ENCODE measurements at places on chromosomes 12 and 14. TPM values are rescaled to one million over a fixed set of nuclear protein-coding genes. Genes with fewer than 3 reads are reported as not detected.

DNA sequence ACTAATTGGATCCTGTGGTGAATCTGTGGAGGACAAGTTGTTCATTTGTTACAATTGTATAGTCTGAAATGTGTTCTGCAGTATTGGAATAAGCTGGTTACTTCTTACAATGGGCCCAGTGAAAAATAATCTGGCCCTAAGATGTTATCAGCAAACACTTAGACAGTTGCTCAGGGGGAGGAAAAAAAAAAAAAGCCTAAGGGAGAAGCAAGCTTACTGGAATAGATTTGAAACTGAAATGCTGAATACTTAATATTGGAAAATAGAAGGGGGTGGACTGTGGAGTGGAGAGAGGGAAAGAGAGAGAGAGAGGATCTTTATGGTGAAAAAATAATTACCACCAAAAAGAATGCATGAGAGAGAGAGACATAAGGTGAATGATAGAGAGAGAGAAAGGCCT, 4.0 kb downstream of the FOXG1 start:
- no peak for DNase-seq

DNA sequence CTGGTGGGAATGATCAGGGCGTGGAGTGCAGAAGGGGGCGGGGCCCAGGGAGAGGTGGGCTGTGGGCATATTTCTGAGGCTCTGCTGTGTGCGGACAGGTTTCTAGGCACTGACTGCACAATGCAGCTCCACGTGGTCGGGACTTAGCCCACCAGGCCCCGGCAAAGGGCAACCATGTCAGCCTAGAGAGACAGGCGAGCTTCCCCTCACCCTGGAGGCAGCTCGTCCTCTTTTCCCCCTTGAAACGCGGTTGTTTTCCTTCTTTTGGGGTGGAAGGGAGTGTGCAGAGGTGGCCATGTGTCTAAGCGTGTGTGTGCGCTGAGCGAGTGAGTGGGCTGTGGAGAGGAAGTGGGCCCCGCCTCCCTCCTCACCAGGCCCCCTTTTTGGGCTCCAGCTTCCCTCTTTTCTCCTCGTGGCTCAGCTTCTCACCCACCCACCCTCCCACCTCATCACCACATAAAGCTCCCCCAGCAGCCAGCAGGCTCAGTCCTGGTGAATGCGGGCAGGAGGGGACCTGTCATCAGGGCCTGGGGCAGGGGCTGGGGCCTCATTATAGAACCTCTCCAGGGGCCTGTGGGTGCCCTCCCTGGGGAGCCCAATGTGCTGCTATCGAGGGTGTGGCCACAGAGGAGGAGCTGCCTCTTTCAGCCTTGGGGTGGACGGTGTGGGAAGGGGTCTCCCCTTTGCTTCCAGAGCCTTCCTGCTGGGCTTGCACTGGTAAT, 22.0 kb downstream of the LRTM2 start:
- DNase-seq, result peak; percentile 59

DNA sequence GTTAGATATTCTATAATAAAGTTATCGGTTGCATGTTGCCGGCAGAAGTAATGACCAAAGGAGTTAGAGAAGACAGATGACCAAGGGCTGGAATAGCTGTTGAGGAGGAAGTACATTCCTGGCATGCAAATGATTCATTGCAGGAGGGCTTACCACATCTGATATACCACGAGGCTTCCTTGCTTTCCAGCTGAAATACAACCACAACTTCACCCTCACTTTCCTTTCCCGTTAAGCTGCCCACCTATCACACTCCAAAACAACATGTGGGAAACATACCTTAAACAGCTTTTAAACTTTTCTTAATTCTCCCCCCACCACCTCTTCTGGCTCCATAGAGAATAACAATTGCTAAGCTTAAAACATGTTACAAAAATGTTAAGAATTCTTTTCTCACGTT, 594.1 kb downstream of the NRXN3 start:
- DNase-seq, result no peak

GRCh38 chr12:14416658-14417057, 51.2 kb downstream of the ATF7IP start:
- DNase-seq, result no peak

The MFAP5 gene
- total RNA-seq, result 2.8 TPM

- DNase-seq, result no peak
Observed at GRCh38 chr14:68520637-68521556, 272.0 kb downstream of the ZFP36L1 start.

- peak; percentile 68 for DNase-seq
Observed at GRCh38 chr12:6171409-6172015, 28.7 kb upstream of the CD9 start.

- no peak for DNase-seq
Observed at GRCh38 chr12:72368719-72369422, 96.7 kb downstream of the TRHDE start.

The KRT86 gene
- total RNA-seq, result 1.1 TPM

GRCh38 chr12:51962737-51963136, 11.2 kb downstream of the ACVR1B start:
- DNase-seq, result no peak

GRCh38 chr12:73833746-73834145, 703.9 kb upstream of the ATXN7L3B start:
- DNase-seq, result no peak

DNA sequence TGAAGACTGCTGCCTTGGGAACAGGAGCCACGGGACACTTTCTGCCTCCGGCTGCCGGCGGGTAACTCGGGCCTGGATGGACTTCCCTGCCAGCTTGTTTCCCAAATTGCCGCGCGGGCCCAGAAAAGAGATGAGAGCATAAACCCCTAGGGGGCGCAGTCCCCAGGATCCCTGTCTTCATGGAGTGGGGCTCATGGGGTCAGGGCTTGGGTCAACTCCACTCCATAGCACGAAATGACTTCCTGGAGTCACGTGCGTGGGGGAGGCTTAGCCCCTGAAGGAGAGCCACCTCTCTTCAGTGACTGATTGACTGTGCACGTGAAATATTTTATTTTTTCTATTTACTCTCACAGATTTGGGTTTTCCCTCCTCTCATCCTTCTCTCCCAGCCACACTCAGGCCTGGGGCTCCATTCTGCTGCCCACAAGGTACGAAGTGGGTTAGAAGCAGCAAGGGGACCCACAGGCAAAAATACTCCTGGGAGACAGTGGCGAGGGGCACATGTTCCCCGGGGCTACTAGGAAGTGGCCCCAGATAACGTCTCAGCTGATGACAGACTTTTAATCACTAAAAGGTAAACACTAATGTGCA, 10.0 kb downstream of the PGF start:
- no peak for DNase-seq

GRCh38 chr12:117559978-117560377, 198.6 kb upstream of the NOS1 start:
- no peak for DNase-seq

DNA sequence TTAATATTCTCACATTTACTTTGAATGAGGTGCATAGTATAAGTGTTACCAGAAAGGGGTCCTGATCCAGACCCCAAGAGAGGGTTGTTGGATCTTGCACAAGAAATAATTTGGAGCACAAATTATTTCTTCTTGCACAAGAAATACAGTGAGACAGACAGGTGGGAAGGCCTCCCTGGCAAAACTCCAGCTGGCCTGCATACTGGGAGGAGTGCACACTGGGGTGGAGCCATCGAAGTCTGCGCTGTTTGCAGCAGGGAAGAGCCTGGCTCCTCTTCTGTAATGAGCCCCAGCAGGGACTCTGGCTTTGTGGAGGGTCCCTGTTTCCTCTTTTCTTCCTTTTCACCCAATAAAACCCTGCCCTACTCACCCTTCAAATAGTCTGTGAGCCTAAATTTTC, 141.6 kb downstream of the GLT1D1 start:
- DNase-seq, result no peak

- peak; percentile 66 for DNase-seq
Observed at GRCh38 chr14:85533023-85533860, 3.3 kb downstream of the FLRT2 start.

GRCh38 chr12:41333974-41334373, 145.9 kb downstream of the PDZRN4 start:
- no peak for DNase-seq

The OTX2 gene
- not detected for total RNA-seq

The PTPN6 gene
- total RNA-seq, result 154 TPM

DNA sequence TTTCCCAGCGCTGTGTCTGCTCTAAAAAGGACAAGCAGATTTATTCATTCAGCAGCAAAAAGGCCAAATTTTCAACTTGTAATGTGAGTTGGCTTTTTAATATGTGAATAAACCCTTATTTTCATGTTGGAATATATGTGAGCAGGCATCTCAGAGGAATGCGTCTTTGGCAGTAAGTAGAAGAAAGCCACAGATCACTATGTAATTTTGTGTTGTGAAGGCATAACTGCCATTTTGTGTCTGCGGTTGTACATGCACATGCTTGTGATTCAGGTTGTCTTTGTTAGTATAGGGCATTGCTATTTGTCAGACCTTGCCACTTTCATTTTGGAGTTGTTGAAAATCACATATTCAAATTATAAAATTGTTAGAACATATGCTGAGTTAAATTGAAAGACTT, 398.8 kb upstream of the RGS6 start:
- DNase-seq, result no peak

DNA sequence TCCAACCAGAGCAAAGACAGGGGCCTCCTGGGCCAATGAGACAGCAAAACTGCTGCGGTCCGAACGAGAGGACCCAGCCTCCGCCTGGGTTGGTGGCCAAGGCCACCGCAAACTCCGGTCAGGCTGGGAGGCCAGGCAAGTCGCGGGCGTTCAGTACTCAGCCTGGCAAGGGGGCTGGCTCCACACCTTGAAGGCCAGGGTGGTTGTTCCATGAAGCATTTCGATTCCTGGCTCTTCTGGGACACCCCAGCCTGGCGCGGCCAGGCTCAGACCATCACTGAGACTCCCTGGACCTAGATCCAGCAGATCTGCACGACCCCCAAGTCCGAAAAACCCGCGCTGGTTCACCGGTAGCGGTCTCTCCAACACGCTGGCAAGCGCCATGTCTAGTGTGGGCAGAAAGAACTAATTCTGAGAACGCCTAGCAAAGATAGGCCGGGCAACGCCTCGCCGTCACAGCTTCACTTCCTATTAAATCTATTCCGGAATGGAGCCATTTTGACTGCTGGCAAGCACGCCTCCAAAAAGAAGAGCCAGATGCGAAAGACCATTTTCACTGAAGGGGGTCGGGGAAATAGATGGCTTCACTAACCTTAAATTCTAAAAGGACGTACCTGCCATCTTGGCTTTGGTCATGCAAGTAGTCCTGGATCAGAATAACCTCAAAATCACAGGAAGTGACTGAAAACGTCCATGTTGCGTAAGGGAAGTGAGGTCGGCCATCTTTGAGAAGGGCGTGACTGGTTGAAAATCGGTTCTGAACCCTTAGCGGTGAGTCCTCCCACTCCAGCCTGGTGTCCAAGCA, at the start of gene PSMB5:
PSMB5 (minus strand) TSS at position 403 of the 805 bp plus-strand sequence; CDS start at position 384, 19 bp downstream.
- peak; percentile 92 for DNase-seq

DNA sequence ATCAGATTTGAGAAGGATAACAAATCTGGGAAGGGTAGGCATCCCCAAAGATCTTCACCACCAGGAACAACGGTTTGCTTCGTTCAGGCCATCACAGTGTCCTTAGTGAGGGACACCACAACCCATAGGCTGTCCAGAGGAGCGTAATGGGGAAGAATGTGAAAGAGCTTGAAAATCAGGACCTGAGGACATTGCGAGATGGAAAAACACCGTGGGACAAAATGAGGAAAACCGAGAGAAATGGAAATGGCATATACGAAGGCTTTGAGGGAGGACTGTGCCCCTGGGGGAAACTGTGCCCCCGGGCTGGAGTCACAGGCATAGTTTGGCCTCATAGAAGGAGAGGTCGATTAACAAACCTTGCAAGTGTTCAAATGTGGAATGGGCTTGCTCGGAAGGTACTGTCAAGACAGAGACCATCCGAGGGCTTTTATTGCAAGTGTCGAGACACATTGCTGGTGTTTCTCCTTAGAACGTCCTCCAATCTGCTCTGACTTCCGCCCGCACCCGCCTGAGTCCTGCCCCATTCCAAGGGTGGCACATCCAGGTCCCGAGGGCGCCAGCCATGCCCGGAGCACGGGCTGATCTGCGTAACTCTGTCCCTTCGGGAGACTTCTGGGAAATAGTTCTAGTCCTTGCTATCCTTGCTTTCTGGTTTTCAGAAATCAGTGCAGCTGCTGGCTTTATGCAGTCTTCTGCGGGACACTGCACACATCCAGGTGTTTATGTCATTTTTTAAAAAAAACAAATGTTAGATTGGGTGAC, 885 bp upstream of the PALS1 start:
- peak; percentile 86 for DNase-seq

DNA sequence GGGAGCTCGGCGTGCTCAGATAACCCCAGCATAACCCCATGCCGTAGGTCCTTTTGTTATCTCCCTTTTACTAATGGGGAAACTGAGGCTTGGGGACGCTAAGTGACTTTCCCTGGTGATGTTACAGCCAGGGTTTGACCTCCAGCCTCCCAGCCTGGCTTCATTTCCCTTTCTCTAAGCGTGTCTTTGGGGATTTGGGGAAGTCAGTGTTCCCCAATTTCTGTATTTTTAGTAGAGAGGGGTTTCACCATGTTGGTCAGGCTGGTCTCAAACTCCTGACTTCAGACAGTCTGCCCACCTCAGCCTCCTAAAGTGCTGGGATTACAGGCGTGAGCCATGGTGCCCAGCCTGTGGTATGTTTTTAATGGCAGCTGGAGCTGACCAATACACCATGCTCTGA, 85.4 kb downstream of the PHETA1 start:
- no peak for DNase-seq

The SLC5A8 gene
- 2.8 TPM for total RNA-seq

DNA sequence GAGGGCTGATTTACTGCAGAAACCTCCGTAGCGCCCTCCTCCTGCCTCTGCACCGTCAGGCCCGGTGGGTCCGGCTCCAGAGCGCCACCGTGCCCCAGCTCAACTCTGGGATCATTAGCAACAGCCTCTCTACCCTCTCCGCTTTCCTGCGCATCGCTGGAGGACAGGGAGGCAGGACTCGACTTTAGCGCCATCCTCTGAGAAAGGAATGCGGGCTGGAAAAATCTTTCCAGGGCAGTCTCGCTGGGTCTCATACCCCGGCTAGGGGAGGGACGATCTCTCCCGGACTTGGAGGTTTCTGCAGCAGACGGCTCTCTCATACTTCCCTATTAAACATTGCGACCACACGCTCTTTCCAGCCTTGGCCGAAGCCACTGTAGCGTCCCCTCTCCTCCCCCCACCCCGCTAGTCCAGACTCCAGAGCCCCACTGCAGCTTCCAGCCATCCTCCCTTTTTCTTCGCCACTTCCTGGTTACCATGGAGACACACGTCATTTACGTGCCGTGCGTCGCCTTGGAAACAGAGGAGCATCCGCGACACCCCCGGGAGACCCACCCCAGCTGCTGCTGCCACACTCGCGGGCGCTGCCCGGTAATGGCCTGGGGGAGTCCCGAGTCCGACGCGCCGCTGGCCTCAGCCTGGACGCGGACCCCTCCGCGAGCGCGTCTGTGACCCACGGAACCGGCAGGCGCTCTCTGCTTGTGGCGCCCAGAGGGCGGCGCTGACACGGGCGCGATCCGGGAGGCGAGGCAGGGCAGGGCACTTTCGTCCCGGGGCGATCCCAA, at the start of gene CCDC184:
CCDC184 (plus strand) TSS at position 554 of the 785 bp plus-strand sequence. CDS start 479 bp downstream, outside the sequence.
- DNase-seq, result peak; percentile 76

GRCh38 chr12:111529424-111530368, 69.4 kb downstream of the ATXN2 start:
- DNase-seq, result no peak

The CCDC196 gene
- not detected for total RNA-seq

Data from upper lobe of right lung (tissue), 1 donor.